ENCODE measurements at places on chromosomes 6 and 20.

GRCh38 chr6:97067045-97067444, 142.5 kb downstream of the KLHL32 start:
- DNase-seq = no peak

DNA sequence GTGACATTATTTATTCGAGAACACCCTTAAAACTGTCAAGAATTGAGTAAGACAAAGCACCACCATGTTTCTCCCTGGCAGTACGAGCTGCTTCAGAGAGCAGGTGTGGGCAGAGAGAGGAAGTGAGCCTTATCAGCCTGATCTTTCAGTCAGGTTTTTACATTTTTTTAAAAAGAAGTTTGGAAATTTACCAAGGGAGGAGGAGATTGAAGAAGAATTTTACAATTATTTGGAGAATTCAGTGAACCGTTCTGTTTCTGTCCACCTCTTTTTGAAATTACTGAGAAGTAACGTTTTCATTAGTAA, 75.5 kb downstream of the ZDHHC14 start:
- DNase-seq = no peak

- DNase-seq = no peak
Measured at GRCh38 chr20:13382786-13383185, 161.7 kb downstream of the ISM1 start.

DNA sequence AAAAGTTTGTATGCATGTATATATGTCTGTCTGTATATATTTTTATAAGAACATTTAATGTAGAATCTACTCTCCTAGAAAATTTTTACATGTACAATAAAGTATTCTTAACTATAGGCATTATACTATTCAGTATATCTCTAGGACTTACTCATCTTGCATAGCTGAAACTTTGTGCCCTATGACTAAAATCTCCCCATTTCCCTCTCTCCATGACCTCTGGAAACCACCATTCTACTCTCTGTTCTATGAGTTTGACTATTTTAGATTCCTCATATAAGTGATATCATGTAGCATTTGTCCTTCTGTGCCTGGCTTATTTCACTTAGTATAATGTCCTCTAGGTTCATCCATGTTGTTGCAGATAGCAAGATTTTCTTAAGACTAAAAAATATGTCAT, 205.1 kb upstream of the SMLR1 start:
- no peak for DNase-seq

DNA sequence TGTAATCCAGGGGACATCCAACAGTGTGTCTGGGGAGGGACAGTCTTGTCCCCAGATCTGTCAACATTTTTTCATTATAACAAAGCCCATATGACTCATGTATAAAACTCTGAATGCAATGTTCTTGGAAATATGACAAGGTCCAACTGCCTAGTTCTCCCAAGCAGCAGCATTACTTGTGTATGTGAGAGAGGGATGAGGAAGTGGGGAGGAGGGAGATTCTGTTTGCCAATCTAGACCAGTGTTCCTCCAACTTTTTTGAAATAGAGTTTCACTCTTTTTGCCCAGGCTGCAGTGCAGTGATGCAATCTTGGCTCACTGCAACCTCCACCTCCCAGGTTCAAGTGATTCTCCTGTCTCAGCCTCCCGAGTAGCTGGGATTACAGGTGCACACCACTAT, 394.8 kb downstream of the DHX35 start:
- no peak for DNase-seq

DNA sequence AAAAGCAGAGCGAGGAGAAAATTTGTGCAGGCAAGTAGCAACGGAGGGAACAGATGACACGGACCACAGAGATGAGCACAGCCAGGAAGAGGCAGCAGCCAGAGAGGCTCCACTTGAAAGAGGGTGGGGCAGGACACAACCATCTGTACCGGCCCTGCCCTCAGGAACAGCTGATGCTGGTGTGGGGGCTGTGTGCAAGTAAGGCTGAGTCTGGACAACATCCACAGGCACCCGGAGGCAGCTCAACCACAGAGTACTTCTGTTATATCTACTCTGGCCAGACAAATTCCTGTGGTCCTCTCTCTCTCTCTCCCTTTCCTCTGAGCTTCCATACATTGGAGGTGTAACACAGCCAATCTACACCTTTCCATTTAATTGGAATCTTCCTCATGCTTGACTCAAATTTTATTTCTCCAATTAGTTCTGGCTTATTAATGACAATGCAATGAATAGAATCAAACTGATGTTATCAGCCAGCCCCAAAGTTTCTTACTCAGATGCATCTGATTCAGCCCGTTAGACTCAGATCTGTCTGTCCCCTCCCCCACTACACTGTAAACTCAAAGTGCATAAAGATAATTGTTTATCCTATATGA, 24.9 kb downstream of the KIF13A start:
- no peak for DNase-seq

DNA sequence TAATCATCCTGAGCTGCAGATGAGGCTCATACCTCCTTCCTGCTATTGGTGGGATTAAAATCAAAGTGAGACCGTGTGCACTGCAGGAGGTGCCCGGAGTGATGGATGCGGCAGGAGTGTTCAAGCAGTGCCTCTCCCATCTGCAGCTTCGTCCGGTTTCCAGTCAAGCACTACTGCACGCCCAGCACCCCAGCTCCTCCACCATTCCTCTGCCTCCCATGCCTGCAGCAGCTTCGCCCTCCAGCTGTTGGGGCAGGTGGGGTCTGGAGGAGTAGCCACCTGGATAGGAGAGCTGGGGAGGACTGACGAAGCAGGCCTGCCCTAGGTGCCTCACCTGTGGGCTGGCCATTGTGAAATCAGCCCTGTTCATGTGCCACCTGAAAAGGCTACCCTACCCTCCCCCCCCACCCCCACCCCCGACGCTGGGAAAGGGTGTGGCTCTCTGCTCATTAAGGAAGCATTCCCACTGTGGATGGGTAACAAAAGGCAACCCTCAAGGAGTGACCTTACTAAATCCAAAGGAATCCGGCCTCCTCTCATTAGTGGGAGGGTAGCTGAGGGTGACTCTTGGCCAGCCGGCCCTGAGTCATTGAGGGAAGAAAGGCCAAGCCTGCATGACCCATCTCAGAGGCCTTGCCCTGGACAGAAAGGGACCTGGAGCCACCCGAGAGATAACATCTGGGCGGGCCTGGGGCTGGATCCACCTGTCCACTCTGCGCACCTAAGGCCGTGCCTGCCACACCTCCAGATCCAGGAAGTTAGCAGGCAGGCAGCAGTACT, 115.9 kb upstream of the ARMC2 start:
- no peak for DNase-seq

DNA sequence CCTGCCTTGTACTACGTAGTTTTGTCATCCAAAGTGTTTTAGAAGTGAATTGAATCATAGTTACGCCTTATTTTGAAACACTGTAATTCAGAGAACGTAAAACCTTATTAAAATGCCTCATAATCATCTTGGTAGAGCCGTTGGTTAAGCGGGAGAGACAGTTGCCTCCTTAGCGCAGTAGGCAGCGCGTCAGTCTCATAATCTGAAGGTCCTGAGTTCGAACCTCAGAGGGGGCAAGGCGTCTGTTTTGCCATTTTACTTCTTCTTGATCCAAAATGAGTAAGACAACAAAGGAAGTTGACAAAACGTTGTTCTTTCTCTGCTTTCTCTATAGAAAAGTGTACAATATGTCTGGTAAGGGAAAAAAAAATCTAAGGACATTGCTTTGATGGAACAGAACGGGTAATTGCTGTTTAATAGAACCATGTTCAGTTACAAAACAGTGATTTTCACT, 20.7 kb upstream of the TRIM27 start:
- DNase-seq = peak; percentile 77

DNA sequence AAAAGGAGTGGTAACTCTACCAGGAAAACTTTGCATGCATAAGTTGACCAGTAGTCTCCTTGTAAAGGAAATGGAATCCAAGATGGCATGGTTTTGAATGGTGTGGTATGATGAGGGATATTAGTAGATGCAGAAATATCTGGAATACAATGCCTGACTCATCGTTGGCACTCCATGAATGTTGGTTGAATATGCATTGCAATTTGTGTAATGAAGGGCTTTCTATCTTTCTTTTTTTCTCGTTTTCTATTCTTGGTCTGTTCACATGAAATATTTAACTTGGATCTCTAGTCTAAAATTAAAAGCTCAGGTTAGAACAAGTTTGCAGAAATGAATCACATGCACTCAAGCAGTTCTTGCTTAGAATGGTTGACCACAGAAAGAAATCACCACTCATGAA, 277.3 kb upstream of the PRND start:
- DNase-seq = no peak

GRCh38 chr6:89323511-89323971, 8.4 kb upstream of the GABRR2 start:
- DNase-seq = no peak

- DNase-seq = no peak
Measured at GRCh38 chr6:132028029-132028428, 76.9 kb upstream of the CCN2 start.

DNA sequence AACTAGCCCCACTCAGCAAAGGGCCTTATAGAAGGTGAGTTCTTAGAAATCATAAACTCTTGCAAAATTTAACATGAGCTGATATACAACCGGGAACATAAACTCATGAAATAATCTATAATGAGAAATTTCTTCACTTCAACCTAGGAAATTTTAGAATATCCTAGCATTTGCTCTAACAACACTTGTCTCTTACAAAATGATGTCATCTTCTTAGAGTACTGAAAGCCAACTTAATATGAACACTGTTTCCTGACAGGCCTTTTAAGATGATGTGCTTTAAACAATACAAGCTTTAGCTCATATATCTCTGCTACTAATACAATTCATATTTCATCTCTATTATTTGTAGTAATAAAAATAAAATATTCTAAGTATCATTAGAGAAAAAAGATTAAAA, 932 bp downstream of the PACRG start:
- DNase-seq = no peak

- DNase-seq = no peak
Measured at GRCh38 chr20:47318027-47318585, 38.4 kb downstream of the ZMYND8 start.

GRCh38 chr20:3732327-3733118, at the start of gene HSPA12B:
Gene HSPA12B, plus strand, starts transcription at chr20:3732685. Its CDS starts 5,990 bp downstream, at chr20:3738675.
- no peak for DNase-seq

DNA sequence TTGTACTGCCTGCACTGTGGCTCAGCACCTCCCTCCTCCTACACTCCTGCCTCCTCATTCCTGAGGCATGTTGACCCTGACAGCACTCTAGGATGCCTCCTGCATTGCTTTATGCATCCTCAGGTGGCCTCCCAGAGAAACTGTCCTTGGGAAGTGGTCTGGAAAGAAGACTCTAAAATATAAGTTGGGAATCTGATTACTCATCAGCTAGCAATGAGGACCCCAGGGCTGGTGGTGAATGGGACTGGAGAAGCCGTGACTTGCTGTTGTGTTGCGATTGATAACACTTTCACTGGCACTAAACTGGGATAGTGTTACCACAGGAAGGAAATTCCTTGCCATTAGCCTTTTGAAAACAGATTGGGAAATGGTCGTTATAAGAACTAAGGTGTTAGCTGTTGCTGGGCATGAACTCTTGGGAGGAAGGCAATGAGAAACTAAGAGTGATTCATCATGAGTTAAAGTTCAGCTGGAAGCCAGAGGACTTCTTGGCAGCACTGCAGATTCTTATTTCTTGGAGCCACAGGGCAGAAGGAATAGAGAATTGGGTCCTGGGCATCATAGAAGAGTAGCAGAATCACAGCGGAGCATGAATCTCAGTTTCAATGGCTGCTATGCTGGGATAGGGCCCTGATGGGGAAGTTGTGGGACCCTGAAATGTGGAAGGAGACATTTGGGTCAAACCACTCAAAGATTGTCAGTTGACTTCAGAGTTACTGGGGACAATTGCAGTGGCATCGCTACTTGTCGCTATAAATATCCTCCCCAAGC, 10.1 kb upstream of the SIRPD start:
- DNase-seq = no peak

- peak; percentile 46 for DNase-seq
Measured at GRCh38 chr20:59159493-59160376, 3.9 kb upstream of the ZNF831 start.

DNA sequence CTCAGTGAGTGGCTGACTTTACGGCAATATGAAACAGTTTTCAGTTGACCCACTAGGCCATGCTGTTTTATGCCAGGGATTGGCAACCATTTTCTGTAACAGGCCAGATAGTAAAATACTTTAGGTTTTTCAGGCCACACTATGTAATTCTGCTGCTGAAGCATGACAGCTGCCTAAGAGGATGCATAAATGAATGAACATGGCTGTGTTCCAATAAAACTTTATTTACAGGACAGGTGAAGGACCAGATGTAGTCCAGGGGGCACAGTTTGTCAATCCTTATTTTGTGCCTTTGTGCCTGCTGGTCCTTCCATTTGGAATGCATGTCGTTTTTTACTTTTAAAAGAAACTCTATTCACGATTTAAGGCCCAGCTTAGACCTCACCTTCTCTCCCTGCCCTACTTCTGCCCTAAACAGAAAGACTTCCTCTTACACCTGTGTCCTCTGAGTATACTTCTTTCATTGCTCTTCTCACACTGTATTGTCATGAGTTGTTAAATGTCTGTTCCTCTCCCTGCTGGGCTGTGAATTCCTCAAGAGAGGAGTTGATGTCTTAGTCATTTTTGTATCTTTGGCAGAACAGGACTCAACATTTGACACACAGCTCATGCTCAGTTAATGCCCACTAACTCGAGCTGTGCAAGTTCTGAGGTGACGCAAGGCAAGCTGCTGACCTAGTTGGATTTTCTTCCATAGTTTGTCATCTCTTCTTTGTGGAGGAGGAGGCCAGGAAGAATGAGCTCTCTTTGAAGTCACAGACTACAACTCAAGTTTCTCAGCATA, 90.1 kb upstream of the MAP7 start:
- DNase-seq = no peak

GRCh38 chr20:23541330-23541729, 27.0 kb downstream of the CST9L start:
- no peak for DNase-seq

DNA sequence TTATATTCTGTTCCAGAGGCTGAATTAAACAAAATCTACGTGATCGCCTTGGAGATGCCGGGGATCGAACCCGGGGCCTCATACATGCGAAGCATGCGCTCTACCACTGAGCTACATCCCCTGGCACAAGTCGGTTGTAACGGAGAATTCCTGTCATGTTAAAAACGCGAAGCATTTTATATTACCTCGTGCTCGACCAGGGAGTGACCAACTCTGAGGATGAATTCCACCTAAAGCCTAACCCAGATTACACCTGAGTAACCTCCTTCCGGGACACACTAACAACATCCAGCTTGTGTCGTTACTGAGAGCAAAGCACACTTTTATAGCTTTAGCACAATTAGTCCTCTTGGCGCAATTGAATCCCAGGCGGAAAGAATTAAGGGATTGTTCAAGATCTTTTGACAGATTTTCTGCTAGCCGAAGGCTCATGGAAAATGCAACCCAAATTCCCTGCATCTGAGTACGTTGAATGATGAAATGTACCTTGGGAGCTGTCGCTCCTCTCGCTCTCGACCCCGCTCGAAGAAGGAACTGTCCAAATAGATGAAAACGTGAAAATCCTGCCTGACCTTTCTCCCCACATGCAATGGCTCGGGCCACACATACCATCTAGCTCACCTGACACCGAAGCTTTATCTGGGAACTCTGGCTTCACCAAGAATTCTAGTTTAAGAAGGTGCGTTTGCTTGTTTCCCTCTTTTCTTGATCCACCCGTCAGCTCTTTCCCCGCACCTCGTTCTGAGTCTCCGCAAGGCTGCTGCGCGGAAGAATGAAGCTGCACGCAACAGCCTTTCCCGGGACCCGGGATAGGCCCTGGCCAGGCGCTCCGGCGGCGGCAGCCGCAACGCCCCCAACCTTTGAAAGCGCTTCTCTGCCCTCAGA, 148.3 kb downstream of the GPX5 start:
- peak; percentile 58 for DNase-seq

- DNase-seq = no peak
Measured at GRCh38 chr6:165249808-165250207, 59.6 kb downstream of the C6orf118 start.

- DNase-seq = no peak
Measured at GRCh38 chr6:91240878-91241603, 654.2 kb upstream of the MAP3K7 start.

- no peak for DNase-seq
Measured at GRCh38 chr6:139881728-139882211, 507.3 kb upstream of the CITED2 start.
